ENCODE measurements at places on chromosomes 12 and 14.

DNA sequence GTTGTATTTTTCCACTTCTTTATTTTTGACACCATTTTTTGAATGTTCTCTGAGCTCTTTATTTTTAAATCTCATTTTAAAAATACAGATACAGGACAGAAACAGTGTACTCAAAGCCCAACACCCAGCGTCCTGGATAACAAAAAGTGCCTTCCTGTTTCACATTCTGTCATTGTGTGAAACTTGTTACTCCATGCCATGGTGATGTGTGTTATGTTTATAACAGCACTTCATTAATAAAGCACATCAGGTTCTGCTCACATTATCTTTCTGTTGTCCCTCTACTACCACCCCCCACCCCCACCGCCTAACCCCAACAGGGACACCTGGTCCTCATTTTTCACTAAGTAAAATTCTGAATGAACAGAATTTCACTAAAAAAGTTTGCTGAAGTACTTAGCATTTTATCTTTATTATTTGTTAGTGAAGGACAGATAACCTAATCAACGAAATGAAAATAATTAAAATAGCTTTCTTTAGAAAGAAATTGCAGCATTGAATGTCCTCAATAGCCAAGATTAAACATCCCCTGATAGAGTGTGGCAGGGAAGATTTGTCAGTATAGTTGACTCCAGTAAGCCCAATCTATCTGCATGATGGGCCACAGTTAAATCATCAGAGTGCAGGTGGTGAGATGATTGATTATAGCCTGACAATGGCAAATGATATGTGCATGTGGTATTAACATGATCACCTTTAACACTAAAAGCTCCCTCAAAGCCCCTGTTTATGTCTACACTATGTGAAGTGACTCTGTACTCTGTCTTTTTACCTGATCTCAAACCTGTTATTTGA lies 153.9 kb downstream of the ACSS3 start:
- no peak for DNase-seq

DNA sequence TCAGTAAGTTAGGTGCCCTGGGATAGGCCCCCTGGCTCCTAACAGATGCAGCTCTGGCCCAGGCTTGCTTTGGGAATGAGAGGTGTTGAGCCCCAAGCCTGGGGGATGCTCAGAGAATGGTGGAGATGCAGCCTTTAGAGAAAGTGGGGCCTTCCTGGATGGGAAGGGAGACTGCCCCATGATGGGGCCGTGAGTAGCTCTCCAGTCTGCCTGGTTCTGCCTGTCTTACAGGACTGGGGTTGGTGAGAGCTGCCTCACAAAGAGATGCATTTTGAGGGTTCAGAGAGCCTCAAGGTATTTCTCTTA lies 523 bp upstream of the VRTN start:
- DNase-seq = no peak

DNA sequence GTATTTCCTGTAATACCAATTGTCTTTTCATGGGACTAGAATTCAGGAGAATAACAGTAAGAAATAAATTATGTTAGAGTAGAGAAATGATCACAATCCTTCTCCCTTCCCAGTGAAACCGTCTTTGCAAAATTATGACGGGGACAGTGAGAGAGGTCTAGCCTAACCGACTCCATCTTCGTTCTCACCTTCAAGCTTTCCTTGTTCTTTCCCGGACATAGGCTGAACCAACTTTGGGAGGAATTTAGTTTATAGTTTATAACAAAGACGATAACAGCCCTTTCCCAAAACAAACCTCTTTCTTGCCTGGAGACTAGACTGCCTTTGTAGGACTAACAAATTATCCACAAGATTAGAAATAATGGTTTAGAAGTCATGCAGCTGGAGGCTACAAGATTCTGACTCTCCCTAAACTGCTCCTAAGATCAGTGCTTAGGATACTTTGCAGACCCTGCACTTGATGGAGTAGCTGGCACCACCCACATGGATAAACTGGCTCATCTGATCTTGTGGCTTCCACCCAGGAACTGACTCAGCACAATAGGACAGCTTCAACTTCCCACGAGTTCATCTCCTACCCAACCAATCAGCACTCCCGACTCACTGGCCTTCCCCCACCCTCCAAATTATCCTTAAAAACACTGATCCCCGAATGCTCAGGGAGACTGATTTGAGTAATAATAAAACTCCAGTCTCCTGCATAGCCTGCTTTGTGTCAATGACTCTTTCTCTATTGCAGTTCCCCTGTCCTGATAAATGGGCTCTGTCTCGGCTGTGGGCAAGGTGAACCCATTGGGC lies 521.2 kb upstream of the TBX3 start:
- DNase-seq = no peak

- no peak for DNase-seq
Observed at GRCh38 chr12:130973109-130973508, 19.4 kb downstream of the ADGRD1 start.

DNA sequence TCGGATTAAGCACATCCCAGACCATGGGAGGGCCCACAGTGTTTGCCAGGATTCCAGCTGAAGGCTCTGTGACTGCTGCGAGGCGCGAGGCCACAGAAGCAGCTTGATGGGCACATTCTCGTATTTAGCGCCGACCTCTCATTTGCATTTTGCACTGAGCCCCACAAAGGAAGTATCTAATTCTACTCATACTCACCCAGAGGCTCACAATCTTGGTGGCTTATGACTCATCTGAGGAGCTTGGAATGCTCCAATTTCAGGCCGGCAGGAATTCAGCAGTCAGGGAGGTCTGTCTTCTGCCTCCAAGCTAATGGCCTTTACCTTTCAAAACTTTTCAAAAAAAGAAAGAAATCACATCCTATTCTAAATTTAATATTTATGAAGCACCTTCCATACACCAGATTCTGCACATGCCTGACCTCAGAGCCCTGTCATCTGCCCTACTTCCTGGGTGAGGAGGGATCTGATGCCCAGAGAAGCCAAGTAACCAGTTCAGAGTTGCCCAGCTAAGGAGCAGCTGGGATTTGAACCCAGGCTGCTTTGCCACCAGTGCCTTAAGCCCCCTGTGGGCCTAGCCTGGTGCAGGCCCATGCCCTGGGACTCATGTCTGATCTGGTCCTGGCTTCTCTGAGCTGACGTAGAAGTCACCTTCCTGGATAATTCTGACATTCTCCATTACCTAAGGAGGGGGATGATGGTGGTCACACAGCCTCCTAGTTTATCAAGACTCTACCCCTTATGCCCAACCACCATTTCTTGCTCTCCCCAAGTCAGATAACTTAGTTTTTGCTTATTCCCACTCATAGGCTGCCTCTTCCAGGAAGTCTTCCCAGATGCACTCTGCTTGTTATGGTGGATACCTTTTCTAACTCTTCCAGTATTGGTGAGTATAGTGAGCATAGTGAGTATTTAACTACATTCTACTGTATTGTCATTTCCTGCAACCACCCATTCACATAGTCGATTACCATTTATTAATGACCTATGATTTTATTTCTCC lies 198.9 kb downstream of the RBM19 start:
- no peak for DNase-seq
